Fibroblast of villous mesenchyme (primary cell): ENCODE measurements at places on chromosomes 1 and 21. TPM values are rescaled to one million over a fixed set of nuclear protein-coding genes. Genes with fewer than 3 reads are reported as not detected.

DNA sequence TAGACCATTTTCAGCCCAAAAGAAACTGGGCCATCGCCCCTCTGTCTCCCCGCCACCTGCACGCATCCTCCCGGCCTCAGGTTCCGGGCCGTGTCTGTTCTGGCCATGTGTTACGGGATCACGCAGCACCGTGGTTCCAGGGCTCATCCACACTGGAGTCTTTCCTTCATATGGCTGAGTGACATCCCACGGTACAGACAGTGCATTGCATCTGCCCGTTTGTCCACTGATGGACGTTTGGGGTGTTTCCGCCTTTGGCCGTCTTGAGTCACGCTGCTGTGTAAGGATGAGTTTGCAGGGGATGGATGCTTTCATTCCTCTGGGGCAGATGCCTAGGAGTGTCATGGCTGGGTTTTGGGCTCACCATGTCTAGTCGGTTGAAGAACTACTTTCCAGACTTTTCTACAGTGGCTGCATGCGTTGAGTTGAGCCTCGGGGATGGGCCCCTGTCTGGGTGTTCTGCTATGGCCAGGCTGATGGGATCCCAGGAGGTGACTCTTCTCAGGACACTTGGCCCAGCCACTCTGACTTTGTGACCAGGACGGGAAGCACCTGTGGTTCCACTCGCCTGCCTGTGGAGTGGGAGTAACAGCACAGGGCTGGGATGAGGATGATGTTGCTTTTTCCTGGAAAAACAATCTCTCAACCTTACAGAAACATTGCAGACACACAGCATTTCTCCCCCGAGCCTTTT is 16.8 kb downstream of the RRP1 start:
- DNase-seq, result no peak

DNA sequence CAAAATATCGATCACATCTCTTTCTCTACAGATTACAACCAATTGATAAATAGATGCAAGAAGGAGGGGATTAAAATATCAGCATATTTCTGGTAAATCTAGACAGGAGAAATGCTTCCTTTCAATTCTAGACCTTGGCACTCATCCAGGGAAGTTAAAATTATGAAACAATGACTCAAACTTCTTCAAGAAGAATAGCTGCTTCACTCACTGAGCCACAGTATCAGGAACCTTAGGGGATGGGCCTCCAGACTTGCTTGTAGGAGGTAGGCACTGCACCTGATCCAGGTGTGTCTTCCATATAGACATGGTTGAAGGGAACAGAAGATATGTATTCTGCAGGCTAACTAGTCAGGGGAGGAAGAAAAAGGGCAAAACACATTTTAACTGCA is 9.8 kb downstream of the SLAMF7 start:
- DNase-seq, result no peak

DNA sequence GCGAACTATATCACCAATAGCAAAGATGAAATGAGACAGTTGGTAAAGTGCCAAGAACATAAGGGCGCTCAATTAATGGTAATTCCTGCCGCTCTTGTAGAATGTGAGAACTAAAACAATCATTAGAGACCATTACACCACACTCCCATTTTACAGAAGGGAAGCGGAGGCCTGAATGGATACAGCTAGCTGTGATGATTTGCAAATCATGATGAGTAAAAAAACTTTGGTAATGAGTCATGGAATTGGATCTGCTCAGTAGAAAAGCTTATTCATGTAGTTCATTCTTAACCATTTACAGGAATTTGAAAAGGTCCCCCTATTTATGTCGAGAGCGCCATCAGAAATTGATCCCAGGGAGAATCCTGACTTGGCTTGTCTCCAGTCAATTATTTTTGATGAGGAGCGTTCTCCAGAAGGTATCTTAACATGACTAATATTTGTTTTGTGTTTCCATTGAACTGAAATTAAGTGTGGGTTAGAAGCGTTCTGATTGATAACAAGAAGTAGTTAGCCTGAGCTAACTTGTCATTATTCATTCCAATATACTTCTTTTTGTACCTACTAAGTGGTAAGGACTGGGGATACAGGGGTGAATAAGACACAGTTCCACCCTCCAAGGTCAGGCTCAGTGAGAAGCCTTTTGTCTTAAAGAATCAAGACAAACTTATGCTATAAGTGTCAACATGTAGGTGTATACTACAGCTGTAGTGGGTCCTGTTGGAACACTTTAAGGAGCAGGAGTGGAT is 812 bp downstream of the TTC4 start:
- DNase-seq, result no peak

DNA sequence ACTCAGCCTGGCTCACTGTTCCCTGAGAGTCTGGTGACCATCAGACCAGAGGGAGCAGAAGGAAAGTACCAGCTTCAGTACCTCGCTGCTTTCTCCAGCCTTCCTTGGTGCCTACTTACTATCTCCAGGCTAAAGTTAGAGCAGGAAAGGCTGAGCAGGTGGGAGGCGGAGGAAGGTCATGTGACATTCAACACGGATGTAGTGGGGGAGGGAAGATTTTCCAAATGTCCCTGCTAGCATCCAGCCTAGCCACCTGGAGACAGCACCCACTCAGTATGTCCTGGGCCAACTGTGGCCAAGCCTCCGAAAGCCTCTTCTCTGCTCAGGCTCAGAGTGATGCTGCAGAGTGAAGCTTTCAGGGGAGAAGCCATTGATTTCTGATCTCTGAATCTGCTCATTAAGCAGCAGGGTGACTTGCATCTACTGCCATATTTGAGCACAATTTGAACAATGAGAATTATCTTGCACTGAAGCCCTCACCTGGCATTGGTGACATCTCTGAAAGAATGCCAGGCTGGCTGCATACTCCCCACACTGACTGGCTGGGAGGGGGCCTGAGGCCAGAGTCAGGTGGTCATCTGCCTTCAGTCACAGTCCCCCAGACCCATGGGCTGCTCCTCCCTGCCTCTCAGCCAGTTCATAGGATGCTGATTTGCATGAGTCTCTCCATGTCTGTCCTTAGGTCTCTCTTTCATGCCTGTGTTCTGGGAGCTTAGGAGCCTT is 86.2 kb downstream of the KCND3 start:
- no peak for DNase-seq

- DNase-seq, result peak; percentile 28
These were observed 68.6 kb upstream of the MCOLN3 start for GRCh38 chr1:85116856-85117255.

DNA sequence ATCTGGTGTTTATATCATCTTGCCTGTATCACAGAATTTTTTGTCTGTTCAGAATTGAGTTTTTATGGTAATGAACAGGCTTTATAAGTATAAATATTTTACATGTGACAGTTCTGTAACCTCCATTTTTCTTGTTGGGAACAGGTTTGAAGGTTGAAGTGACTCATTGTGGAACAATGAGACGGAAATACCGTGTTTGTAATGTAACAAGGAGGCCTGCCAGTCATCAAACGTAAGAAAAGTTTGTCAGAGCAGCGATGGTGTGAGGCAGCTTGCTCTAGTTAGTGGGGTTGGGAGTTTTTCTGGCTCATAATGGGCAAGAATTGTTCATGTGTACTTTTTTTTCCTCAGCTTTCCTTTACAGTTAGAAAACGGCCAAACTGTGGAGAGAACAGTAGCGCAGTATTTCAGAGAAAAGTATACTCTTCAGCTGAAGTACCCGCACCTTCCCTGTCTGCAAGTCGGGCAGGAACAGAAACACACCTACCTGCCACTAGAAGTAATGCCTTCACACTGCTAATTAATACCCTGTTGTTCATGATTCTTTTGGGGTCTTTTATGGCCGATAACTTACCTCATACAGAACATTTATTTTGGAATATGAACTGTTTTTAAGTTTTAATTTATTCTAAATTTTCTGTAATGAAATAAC is 75.2 kb upstream of the TEKT2 start:
- peak; percentile 46 for DNase-seq

- DNase-seq, result no peak
These were observed 48.1 kb downstream of the NGF start for GRCh38 chr1:115289940-115290339.

DNA sequence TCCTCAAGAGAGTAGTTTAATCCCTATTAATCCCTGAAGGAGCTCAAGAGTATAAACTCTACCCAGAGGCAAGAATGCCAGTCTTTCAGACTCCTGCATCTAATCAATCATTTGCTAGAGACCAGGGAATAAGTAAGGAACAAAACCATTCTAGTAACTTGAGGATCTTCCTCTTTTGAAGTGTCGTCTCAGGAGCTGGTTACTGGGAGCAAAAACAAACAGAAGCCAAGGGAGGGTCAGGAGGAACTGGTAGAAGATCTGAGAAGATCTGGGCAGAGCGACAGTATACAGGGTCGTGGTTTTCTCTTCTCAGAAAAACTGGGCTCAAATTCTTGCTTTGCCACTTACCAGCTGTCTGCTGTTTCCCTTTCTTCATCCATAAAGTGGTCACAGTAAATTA is 69.3 kb downstream of the RPS6KA1 start:
- no peak for DNase-seq

DNA sequence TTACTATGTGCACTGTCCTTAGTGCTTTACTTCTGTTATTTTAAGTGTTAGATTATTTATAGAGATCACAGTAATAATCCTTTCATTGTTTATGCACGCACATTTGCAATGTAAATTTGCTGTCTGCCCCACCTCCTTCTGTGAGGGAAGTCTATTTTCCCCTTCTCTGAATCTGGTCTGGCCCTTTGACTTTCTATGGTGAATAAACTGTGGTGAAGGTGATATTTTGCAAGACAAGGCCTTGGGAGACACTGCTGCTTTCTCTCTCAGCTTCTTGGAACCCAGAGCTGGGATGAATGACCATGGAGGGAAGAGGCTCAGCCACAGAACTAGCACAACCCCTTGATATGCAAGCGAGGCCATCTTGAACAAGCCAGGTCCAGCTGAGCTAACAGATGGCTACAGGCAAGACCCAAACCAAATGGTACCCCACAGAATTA is 156.3 kb downstream of the ST6GALNAC3 start:
- DNase-seq, result no peak

DNA sequence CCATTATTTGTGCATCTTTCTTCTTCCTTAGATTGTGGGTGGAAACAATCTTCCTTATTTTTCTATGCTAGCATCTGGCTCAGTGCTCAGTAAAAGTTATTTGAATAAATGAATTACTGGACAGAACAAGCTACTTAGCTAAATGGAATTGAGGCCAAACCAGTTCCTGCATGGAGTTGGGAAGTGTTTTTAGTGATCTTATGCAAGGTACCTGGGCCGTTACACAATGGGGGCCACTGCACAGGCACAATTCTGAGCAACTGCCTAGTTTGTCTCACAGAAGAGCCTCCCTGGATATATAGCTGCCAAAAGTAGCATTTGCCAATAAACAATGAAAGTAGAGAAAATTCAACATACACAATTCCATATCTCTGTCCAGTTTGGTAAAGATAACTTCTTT is 27.0 kb upstream of the SERBP1 start:
- no peak for DNase-seq

DNA sequence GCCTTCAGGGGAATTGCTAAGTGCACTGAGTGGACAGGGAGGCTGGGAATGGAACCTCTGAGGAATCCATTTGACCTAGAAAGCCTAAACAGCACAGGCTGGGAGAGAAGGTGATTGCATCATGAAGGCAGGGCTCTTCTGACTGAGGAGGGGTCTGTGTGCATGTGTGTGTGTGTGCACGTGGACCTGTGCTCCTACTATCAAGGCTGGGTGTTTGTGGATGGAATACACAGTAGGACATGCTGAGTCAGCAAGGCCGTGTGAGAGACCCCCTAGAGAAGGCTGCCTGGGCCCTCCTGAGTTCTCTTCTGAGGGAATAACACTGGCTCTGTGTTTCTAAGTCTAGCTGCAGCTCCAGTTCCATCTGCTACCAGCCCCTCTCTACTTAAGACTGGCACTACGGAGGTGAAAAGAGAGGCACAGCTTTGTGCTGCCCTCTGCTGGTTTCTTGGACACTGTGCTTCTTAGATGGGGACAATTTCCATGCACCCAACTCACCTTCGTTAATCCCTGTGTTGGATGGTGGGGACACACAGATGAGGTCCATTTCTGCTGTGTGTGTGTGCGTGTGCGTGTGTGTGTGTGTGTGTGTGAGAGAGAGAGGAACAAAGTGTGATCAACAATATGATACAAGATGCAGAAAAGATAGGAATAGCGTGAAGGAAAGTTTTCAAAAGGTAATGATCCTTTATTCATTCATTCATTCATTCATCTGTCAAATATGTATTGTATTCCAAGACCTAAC is 6.2 kb upstream of the EFCAB14 start:
- DNase-seq, result peak; percentile 86

DNA sequence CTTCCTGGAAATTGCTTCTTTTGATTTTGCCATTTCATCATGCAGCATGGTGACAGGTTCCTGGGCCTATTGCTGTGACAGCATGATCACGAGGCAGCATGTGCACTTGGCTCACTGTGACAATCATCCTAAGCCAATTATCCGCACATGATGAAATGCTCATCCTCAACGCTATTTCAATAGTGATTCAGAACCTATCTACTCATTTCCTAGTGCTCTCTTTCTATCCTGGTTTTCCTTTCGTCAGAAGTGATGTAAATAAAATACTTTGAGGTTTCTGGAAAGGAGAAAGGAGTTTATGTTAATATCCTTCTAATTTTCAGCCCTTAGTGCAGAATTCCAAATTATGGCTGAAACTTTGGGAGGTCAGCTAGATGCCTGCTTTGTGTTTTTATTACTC is 110.6 kb upstream of the ADAMTS5 start:
- peak; percentile 53 for DNase-seq

- DNase-seq, result no peak
These were observed 670 bp downstream of the RAB3B start for GRCh38 chr1:51989582-51990477.

DNA sequence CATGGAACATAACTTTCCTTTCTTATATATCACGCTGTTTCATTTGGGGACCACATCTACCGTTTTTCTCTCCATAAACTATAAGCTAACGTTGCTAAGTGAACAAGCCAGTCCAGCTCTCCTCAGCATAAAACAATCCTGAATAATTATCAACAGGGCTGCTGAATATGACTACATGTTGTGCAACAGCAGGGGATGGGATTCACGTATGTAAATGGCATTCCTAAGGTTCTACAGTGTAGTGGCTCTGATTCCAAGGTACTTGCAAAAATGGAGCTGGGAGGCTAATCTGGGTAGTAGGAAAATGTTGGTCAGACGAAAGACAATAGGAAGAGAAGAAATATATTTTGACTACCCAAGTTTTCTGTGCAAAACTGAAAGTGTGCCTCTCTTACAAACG is 262.8 kb downstream of the RWDD3 start:
- no peak for DNase-seq

KCTD3 gene
- 38.0 and 60.9 TPM in 2 replicates for total RNA-seq

ESRRG gene
- total RNA-seq, result under 0.01 TPM in 2 replicates

FBXO2 gene
- 1.9 and 4.3 TPM in 2 replicates for total RNA-seq

PLD5 gene
- not detected in 2 replicates for total RNA-seq

DSTYK gene
- 15.5 and 22.0 TPM in 2 replicates for total RNA-seq

NBPF10 gene
- total RNA-seq, result 1.3 and 2.3 TPM in 2 replicates

C1QA gene
- total RNA-seq, result not detected in 2 replicates

KRTAP21-1 gene
- not detected in 2 replicates for total RNA-seq
